ENCODE measurements at places on chromosomes 5 and 9. TPM values are rescaled to one million over a fixed set of nuclear protein-coding genes. Genes with fewer than 3 reads are reported as not detected.

DNA sequence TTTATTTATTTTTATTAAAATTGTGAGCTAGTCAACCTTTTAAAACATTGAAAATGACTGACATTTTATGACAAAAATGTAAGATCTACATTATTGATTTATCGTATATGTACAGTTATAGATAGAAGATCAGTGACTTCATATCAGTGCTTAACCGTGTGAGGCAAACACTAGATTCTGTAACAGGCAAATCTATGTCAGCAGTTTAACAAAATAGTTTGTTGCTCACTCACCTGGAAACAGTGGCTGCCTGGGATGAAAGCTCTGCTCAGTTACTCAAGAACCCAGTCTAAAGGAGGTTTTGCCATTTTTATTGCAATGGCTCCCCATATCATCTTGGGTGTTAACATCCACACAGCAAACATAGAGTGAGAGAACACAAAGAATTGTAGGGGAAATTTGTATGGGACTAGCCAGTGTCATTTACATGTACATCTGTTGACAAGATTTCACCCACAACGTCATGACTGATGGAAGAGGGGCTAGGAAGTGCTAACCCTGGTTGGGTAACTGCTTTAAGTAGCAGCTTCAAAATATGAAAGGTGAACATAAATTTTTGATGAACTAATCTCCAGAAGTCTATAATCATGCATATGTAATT lies 49.0 kb downstream of the SGCD start:
- no peaks in the 10 kb centered on the region for H3K27me3 ChIP-seq
- H3K27ac ChIP-seq, result no peak overlapping the region
- H3K36me3 ChIP-seq, result no peaks in the 10 kb centered on the region
- no peaks in the 10 kb centered on the region for H3K4me1 ChIP-seq
- DNase-seq, result no peak
- no peak overlapping the region for H3K4me3 ChIP-seq

GRCh38 chr5:140827704-140828361 lies at the start of gene PCDHA6:
Gene PCDHA6, plus strand, starts transcription at chr5:140827960. Its CDS starts 132 bp downstream, at chr5:140828092.
- no peaks in the 10 kb centered on the region for H3K27me3 ChIP-seq
- no peak within 1 kb of the TSS for H3K27ac ChIP-seq
- no peak for DNase-seq
- H3K36me3 ChIP-seq, result no peaks in the 10 kb centered on the region

GRCh38 chr5:152113401-152113800 lies 188.8 kb upstream of the GLRA1 start:
- H3K4me1 ChIP-seq, result no peaks in the 10 kb centered on the region
- no peaks in the 10 kb centered on the region for H3K36me3 ChIP-seq
- H3K4me3 ChIP-seq, result no peak overlapping the region
- H3K27ac ChIP-seq, result no peak overlapping the region
- H3K27me3 ChIP-seq, result no peaks in the 10 kb centered on the region
- no peak for DNase-seq

The OLFML2A gene
- total RNA-seq, result 148 TPM

- no peak overlapping the region for H3K27ac ChIP-seq
- peaks cover 6% of the 10 kb centered on the region for H3K27me3 ChIP-seq
- no peaks in the 10 kb centered on the region for H3K36me3 ChIP-seq
- DNase-seq, result no peak
Measured at GRCh38 chr9:135075234-135076142, 12.0 kb upstream of the OLFM1 start.

DNA sequence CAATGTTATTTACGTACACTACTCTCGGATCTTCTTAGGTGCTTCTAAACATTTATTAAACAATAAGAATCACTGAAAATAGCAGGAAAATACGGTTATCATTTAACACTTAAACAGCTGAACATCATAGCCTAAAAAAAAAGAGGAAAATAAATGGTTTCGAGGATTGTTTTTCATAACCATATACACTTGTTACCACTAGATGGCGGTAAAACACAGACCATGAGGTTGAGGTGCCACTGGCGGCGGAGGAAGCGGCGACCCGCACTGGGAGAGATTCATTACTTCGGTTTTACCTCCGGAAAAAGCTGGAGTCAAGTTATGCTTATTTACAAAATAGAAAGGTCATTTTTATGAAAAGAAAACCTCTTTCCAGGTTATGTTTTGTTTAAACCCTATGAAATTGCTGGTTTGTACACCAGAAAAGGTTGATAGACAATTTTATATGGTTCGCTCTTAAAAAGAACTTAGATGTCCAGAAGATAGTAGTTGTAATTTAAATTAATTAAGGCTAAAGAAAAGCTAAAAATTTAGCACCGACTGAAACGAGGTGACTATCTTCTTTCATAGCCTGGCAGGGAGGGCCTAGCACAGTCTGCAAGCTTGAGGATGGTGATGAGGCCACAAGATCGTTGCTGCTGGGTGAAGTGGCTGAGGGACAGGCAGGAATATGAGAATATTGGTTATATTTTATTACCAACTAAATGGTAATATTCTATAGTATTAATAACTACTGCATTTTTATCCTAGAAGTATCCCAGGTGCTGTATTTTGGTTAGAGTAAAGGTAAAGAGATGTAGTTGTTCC lies 605.7 kb downstream of the RAB3C start:
- H3K4me3 ChIP-seq, result no peak overlapping the region
- no peaks in the 10 kb centered on the region for H3K36me3 ChIP-seq
- peak; percentile 44 for DNase-seq
- H3K27me3 ChIP-seq, result no peaks in the 10 kb centered on the region
- no peak overlapping the region for H3K27ac ChIP-seq

DNA sequence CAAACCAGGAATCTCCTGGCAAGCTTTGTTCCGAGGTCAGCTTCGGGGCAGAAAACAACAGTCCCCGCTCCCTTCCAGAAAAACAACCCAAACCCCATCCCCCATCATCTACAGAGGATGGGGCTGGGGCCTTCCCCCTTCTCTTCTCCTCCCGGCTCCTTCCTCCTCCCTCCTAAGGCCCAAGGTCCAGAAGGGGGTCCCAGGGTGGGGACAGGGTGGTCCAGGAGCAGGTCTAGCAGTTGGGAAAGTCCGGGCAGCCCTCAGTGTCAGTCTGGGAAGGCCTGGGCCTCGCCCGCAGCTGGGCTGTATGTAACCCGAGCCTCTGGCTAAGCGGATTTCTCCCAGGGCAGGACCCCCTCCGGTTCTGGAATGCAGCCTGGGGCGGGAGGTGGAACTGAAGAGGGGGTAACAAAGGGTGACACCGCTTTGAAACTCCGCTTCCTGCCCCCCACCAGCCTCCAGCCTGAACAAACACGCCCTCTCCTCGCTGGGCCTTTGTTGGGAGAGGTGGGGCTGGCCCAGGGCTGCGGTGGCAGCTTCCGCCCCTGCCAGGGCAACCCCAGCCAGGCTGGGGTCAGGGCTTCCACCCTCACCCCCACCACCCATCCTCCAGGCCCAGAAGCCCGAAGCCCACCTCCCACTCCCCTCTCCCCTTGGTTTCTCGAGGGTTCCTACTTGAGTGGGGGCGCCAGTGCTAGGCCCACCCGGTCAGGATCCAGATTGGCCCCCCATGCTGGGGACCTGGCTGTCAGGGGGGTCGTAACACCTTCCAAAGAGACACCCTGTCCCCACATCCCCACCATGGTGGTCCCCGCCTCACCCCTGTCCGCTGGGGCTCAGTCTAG lies 63.5 kb downstream of the C9orf50 start:
- no peaks in the 10 kb centered on the region for H3K36me3 ChIP-seq
- H3K27ac ChIP-seq, result peak overlapping the region; percentile 70
- DNase-seq, result peak; percentile 78
- H3K27me3 ChIP-seq, result no peaks in the 10 kb centered on the region

GRCh38 chr9:79687131-79687447 lies 115.3 kb downstream of the TLE4 start:
- no peak for DNase-seq
- H3K4me3 ChIP-seq, result no peak overlapping the region
- no peaks in the 10 kb centered on the region for H3K36me3 ChIP-seq
- no peaks in the 10 kb centered on the region for H3K27me3 ChIP-seq
- peaks cover 35% of the 10 kb centered on the region for H3K4me1 ChIP-seq
- peak overlapping the region; percentile 87 for H3K27ac ChIP-seq

- no peak for DNase-seq
- no peak overlapping the region for H3K27ac ChIP-seq
- H3K36me3 ChIP-seq, result no peaks in the 10 kb centered on the region
- no peak overlapping the region for H3K4me3 ChIP-seq
- H3K27me3 ChIP-seq, result no peaks in the 10 kb centered on the region
Measured at GRCh38 chr5:40674661-40675235, 5.0 kb upstream of the PTGER4 start.

DNA sequence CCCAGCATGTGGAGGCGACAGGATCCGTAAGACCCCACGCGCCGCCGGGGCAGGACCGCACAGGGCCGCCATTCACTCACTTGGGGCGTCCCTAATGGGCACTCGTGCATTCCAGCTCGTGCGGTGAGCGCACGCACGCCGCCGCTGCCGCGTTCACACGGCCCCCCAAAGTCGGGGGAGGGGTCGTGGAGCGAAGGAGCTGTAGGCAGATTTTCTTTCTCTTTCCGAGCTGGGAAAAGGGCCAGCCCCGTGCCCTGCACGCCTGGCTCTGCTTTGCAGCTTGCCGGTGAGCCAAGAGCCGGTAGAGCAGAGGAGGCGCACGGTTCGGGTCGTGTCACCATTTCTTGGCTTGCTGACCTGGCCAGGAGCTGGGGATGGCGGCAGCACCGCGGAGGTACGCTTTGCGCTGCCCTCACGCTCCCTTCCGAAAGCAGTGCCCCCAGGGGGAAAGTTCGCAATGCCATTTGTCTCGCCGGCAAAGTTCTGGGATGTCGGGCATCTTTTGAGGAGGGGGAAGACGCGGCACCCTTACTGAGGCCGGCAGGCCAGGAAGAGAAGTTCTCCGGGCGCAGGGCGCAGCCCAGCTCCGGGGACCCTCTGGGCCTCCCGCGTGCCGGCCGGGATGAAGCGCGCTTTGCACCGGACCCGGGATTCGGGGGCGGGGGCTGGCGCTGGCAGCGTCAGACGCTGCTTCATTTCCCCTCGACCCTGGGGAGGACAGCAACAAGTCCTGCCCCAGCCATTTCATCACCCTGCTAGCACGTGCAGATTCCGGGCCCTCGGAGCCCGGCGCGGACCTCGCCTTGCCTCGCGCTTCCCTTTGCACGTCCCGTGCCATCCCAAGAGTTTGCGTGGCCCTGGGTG lies 898 bp downstream of the STC2 start:
- H3K4me1 ChIP-seq, result peaks cover 53% of the 10 kb centered on the region
- H3K36me3 ChIP-seq, result peaks cover 13% of the 10 kb centered on the region
- no peaks in the 10 kb centered on the region for H3K27me3 ChIP-seq
- H3K4me3 ChIP-seq, result peak overlapping the region; percentile 84
- H3K27ac ChIP-seq, result peak overlapping the region; percentile 82

The EPB41L4A gene
- total RNA-seq, result 8.2 TPM

The DOK3 gene
- total RNA-seq, result 16.3 TPM

The IFNA21 gene
- not detected for total RNA-seq

- H3K27me3 ChIP-seq, result no peaks in the 10 kb centered on the region
- H3K4me3 ChIP-seq, result no peak overlapping the region
Measured at GRCh38 chr5:106640511-106640910, 1030.2 kb downstream of the EFNA5 start.

GRCh38 chr5:112594095-112594850 lies 143.4 kb upstream of the APC start:
- peak; percentile 3 for DNase-seq
- no peak overlapping the region for H3K27ac ChIP-seq
- H3K36me3 ChIP-seq, result no peaks in the 10 kb centered on the region
- H3K4me3 ChIP-seq, result no peak overlapping the region

The SLC36A2 gene
- total RNA-seq, result not detected

The TEK gene
- 2.3 TPM for total RNA-seq

GRCh38 chr9:92774274-92774673 lies 9.6 kb upstream of the BICD2 start:
- H3K4me1 ChIP-seq, result peaks cover 9% of the 10 kb centered on the region
- H3K27me3 ChIP-seq, result peaks cover 4% of the 10 kb centered on the region
- H3K36me3 ChIP-seq, result no peaks in the 10 kb centered on the region
- no peak overlapping the region for H3K4me3 ChIP-seq

DNA sequence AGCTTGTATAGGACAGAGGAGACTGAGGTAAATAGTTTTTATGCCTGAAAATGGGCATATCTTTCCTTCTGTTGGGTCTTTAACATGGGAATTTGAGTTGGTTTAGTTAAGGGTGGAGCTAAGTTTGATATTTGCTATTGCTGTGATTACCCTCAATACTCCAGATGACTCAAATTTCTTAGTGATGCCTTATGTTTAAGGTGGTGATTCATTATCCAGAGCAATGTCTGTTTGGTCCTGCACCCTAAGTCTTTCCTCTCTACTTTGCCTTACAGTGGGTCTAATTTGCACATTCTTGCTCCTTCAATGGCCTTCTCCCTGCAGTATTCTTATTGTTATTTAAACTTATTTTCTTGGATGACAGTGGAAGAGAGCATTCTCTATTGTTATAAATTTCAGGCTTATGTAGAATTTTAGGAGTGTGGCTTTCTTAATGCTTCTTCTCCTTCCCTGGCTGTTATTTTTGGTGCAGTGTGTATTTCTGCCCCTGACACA lies 312.9 kb upstream of the RPS23 start:
- H3K4me3 ChIP-seq, result no peak overlapping the region
- H3K4me1 ChIP-seq, result peaks cover 6% of the 10 kb centered on the region
- peak; percentile 39 for DNase-seq
- H3K27me3 ChIP-seq, result no peaks in the 10 kb centered on the region
- no peaks in the 10 kb centered on the region for H3K36me3 ChIP-seq

- no peak for DNase-seq
- no peaks in the 10 kb centered on the region for H3K27me3 ChIP-seq
- no peak overlapping the region for H3K4me3 ChIP-seq
- no peaks in the 10 kb centered on the region for H3K36me3 ChIP-seq
- H3K4me1 ChIP-seq, result no peaks in the 10 kb centered on the region
- no peak overlapping the region for H3K27ac ChIP-seq
Measured at GRCh38 chr5:24571302-24571701, 73.5 kb downstream of the CDH10 start.

Measured in astrocyte (in vitro differentiated cells and primary cell).